Left ventricle myocardium inferior (tissue), 1 donor: ENCODE measurements at places on chromosomes 2 and 18. TPM values are rescaled to one million over a fixed set of nuclear protein-coding genes. Genes with fewer than 3 reads are reported as not detected.
A peak's percentile ranks its signal among the peaks of the same experiment; 100 is the strongest.

GRCh38 chr18:40407909-40408308, 1547.1 kb upstream of the PIK3C3 start:
- DNase-seq: no peak
- H3K4me3 ChIP-seq: no peak overlapping the region
- no peaks in the 10 kb centered on the region for H3K27me3 ChIP-seq
- H3K4me1 ChIP-seq: no peaks in the 10 kb centered on the region
- H3K36me3 ChIP-seq: no peaks in the 10 kb centered on the region
- no peak overlapping the region for H3K27ac ChIP-seq

- no peaks in the 10 kb centered on the region for H3K27me3 ChIP-seq
- H3K36me3 ChIP-seq: no peaks in the 10 kb centered on the region
- H3K27ac ChIP-seq: peak overlapping the region; percentile 99
- peaks cover 74% of the 10 kb centered on the region for H3K4me1 ChIP-seq
These were observed 50.2 kb downstream of the TEX44 start for GRCh38 chr2:231642631-231643494.

DNA sequence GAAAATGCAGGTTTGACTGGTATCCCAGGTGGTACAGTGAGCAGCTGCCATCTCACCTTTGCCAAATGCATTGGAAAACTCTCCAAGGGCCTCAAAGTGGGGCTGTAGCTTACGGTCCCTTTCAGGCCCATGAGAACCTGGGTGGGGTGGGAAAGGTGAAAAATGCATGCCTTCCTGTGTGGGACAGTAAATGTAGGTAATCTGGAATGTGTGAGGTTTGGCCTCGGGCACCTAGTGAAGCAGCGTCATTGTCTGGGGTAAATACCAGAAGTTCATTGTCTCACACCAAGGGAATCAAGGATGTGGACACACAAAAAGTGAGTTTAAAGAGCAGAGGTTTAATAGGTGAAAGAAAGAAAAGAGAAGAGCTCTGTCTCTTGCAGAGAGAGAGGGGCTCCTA, 36.6 kb downstream of the TIMM21 start:
- no peak overlapping the region for H3K27ac ChIP-seq
- DNase-seq: no peak
- no peaks in the 10 kb centered on the region for H3K4me1 ChIP-seq
- H3K27me3 ChIP-seq: peaks cover 33% of the 10 kb centered on the region
- H3K36me3 ChIP-seq: no peaks in the 10 kb centered on the region

- H3K27ac ChIP-seq: peak overlapping the region; percentile 66
- H3K4me1 ChIP-seq: peaks cover 35% of the 10 kb centered on the region
- no peaks in the 10 kb centered on the region for H3K36me3 ChIP-seq
- no peak for DNase-seq
These were observed 7.8 kb downstream of the INO80C start for GRCh38 chr18:35489913-35490490.

GRCh38 chr2:24181849-24182248, 7.0 kb downstream of the FAM228A start:
- no peaks in the 10 kb centered on the region for H3K27me3 ChIP-seq
- H3K36me3 ChIP-seq: no peaks in the 10 kb centered on the region
- DNase-seq: no peak
- H3K4me3 ChIP-seq: no peak overlapping the region
- H3K4me1 ChIP-seq: no peaks in the 10 kb centered on the region

- peak within 1 kb of the TSS; percentile 94 for H3K4me3 ChIP-seq
- DNase-seq: peak; percentile 68
- peaks cover 88% of the 10 kb centered on the region for H3K4me1 ChIP-seq
- peak within 1 kb of the TSS; percentile 99 for H3K27ac ChIP-seq
These were observed at the start of gene LIMS2 for GRCh38 chr2:127675331-127676261. LIMS2 (minus strand) TSS chr2:127675530; CDS start chr2:127675024, 506 bp downstream.

DNA sequence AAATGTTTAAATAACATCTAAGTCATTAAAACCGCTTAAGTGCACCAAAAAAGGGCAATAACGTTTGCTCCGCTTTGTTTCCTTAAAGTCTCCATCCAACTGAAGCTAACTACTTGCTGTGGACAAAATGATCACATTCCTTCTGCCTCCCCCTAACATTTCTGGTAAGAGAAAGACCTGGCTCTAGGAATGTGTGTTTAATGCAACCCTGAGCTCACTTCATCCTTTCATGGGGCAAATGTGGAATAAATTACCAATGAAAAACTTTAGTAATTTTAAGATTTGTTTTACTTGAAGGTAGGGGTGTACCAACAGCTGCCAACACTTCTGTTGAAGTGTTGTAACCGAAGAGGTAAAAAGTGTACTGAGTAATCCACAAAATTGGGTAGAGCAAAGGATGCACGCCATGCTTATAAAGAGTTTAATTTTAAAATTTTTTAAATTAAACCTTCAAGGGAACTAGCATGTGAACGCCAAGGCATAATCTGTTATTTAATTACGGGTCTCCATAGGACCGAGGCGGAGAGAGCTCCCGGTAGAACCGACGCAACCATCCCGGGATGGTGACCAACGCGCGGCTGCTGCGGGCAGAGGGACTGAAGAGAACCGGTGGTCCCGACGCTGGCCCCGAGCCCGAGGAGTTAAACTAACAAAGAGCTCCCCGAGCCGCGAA, 1.1 kb downstream of the HNRNPLL start:
- no peak for DNase-seq
- H3K36me3 ChIP-seq: no peaks in the 10 kb centered on the region
- H3K4me1 ChIP-seq: peaks cover 69% of the 10 kb centered on the region
- peak overlapping the region; percentile 98 for H3K27ac ChIP-seq

GRCh38 chr2:241334813-241335212, 19.1 kb downstream of the SEPTIN2 start:
- peaks cover 6% of the 10 kb centered on the region for H3K4me1 ChIP-seq
- no peaks in the 10 kb centered on the region for H3K27me3 ChIP-seq
- no peak overlapping the region for H3K27ac ChIP-seq
- no peak overlapping the region for H3K4me3 ChIP-seq
- DNase-seq: no peak

DNA sequence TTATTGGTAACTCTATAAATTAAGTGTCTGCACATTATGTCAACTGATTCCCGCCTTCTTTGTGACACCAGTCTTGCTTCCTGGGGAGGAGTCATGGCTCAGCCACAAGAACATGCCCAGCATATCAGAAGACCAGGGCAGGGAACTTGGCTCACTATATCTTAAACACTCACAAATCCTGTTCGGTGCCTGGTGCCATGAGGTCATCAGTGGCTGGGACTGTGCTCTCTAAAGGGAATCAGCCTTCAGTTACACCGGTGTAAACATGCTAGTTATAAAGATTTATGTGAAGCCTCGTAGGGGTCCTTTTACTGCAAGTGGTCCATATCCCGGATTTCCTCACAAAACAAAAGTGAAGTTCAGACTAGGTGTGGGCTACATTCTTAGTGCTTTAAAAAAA, 73.1 kb upstream of the ZNF521 start:
- peaks cover 4% of the 10 kb centered on the region for H3K27me3 ChIP-seq
- H3K27ac ChIP-seq: no peak overlapping the region
- no peak for DNase-seq
- no peaks in the 10 kb centered on the region for H3K4me1 ChIP-seq
- H3K4me3 ChIP-seq: no peak overlapping the region

DNA sequence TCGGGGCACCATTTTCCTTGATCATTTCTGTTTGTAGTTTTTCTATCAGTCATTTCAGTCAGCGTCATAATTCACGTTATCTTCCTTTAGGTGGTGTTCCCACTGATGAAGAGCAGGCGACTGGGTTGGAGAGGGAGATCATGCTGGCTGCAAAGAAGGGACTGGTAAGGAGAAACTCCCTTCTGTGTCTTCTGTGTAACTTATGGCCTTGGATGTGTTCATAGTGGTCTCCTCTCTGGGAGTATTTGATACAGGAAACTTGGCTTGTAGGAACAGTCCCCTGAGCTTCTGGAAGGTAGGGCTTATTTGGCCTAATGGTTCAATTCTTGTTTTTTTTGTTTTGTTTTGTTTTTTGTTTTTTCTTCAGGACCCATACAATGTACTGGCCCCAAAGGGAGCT, 1.1 kb downstream of the COX5B start:
- peak overlapping the region; percentile 98 for H3K4me3 ChIP-seq
- DNase-seq: no peak
- no peaks in the 10 kb centered on the region for H3K27me3 ChIP-seq
- H3K27ac ChIP-seq: peak overlapping the region; percentile 98
- peaks cover 38% of the 10 kb centered on the region for H3K4me1 ChIP-seq
- H3K36me3 ChIP-seq: peaks cover 43% of the 10 kb centered on the region

DNA sequence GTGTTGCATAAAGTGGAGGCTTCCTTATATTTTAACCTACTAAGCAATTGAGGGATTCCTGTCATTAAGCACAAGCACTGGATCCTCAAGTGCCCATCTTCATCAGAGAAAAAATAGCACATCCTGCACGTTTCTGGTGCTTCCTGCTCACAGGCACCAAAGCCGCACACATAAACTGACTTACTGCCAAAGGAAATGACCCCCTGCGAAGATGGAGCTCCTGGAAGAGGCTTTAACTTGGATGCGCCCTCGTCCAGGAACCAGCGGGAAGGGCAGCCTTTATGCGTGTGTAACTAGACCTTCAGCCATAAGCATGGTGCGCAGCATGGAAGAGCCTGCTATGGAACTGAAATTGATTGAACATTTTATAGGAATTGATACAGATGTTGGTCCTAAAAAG, 188.7 kb downstream of the FTCDNL1 start:
- no peak overlapping the region for H3K27ac ChIP-seq
- no peak overlapping the region for H3K4me3 ChIP-seq
- DNase-seq: no peak

DNA sequence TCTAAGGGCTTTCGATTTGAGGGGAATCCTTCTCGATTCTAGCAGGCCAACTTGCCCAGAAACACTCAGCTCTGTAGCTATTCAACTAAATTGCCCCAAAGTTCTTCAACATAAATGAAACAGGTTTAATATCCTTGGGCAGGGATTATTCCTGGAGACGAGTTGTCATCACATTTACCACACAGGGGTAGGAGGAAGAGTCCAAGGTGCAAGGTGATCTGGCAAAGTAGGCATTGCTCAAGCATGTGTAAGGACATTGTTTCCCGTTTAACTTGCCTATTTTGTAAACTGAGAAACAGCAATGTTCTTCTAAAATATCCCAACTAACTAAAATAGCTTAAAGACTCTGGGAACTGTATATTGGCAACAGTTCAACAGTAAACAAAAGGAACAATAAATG, 814.3 kb downstream of the BCL11A start:
- H3K27me3 ChIP-seq: no peaks in the 10 kb centered on the region
- H3K36me3 ChIP-seq: no peaks in the 10 kb centered on the region
- no peak for DNase-seq
- H3K27ac ChIP-seq: no peak overlapping the region
- H3K4me3 ChIP-seq: no peak overlapping the region

- H3K36me3 ChIP-seq: no peaks in the 10 kb centered on the region
- no peaks in the 10 kb centered on the region for H3K4me1 ChIP-seq
- DNase-seq: no peak
- no peak overlapping the region for H3K4me3 ChIP-seq
These were observed 31.5 kb upstream of the SCG2 start for GRCh38 chr2:223633656-223634055.

GRCh38 chr2:203802342-203803052, 65.1 kb upstream of the CTLA4 start:
- H3K27ac ChIP-seq: no peak overlapping the region
- no peak for DNase-seq
- H3K36me3 ChIP-seq: no peaks in the 10 kb centered on the region

- H3K4me1 ChIP-seq: peaks cover 100% of the 10 kb centered on the region
- peaks cover 3% of the 10 kb centered on the region for H3K36me3 ChIP-seq
- peak overlapping the region; percentile 84 for H3K4me3 ChIP-seq
- DNase-seq: peak; percentile 41
- no peaks in the 10 kb centered on the region for H3K27me3 ChIP-seq
- peak overlapping the region; percentile 95 for H3K27ac ChIP-seq
These were observed 69.8 kb downstream of the TNS1 start for GRCh38 chr2:217932803-217933616.

- DNase-seq: no peak
- H3K4me3 ChIP-seq: no peak overlapping the region
- H3K27ac ChIP-seq: no peak overlapping the region
- H3K27me3 ChIP-seq: no peaks in the 10 kb centered on the region
- no peaks in the 10 kb centered on the region for H3K36me3 ChIP-seq
- no peaks in the 10 kb centered on the region for H3K4me1 ChIP-seq
These were observed 54.9 kb upstream of the TSPYL6 start for GRCh38 chr2:54310961-54311360.

DNA sequence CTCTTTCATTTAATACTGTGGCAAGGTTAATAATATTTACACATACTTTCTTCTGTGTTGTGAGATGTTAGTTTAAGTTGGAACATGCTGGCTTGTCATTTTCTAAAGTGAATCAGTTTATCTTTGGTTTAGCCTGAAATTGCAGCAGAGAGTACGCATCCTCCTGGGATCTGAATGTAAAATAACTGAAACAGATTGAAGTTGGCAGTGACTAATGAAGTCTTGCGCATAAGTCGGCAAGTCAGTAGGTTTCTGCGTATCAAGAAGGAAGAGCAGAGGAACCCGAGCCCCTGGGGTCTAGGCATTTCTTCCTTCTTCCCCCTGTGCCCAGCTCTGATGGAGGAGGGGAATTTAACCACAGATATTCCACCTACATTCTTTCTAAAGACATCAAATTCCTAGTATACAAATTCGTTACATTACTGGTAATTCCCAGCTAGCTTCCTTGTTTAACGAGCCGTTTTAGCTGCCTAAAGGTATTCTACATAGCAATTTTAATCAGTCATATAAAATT, 392.1 kb upstream of the RAB12 start:
- H3K27me3 ChIP-seq: no peaks in the 10 kb centered on the region
- no peak overlapping the region for H3K4me3 ChIP-seq

GRCh38 chr2:204004912-204005311, 68.3 kb downstream of the ICOS start:
- no peak overlapping the region for H3K4me3 ChIP-seq
- no peak for DNase-seq
- no peak overlapping the region for H3K27ac ChIP-seq
- H3K4me1 ChIP-seq: no peaks in the 10 kb centered on the region
- H3K36me3 ChIP-seq: no peaks in the 10 kb centered on the region
- H3K27me3 ChIP-seq: peaks cover 24% of the 10 kb centered on the region

The CRYBA2 gene
- not detected for total RNA-seq

The SLC4A5 gene
- 2.3 TPM for total RNA-seq

The TBC1D8 gene
- total RNA-seq: 45.0 TPM

The RNU2-63P gene
- total RNA-seq: not detected

The AGAP1 gene
- total RNA-seq: 18.1 TPM

The APOB gene
- total RNA-seq: 9.1 TPM

The IL36A gene
- not detected for total RNA-seq

The ACVR2A gene
- total RNA-seq: 11.1 TPM

The GPR39 gene
- total RNA-seq: not detected
